ENCODE measurements at places on chromosomes 3 and 15. TPM values are rescaled to one million over a fixed set of nuclear protein-coding genes. Genes with fewer than 3 reads are reported as not detected.

DNA sequence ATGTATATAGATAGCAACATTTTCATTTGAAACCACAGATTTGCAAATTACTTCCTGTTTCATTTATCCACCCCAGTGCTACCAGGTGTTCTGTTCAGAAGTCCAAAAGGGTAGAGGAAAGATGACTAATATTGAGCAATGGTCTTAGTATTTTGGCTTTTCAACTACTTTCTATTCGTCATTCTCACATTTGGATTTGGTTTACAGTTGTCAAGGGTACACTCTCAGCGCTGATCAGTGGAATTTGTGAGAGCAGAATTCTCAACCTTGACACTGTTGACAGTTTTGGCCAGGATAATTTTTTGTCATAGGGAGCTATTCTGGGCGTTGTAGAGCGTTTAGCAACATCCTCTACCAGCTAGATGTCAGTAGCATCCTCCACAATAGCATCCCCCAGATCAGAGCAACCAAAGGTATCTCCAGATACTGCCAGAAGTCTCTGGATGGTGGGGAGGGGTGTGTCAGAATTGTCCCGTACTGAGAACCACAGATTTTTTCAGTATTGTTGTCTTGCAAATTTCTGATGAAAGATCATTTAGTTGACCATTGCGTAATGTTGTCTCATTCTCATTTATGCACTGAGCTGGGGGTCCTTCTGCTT is 4.2 kb downstream of the HMCES start:
- ATAC-seq: no peak

DNA sequence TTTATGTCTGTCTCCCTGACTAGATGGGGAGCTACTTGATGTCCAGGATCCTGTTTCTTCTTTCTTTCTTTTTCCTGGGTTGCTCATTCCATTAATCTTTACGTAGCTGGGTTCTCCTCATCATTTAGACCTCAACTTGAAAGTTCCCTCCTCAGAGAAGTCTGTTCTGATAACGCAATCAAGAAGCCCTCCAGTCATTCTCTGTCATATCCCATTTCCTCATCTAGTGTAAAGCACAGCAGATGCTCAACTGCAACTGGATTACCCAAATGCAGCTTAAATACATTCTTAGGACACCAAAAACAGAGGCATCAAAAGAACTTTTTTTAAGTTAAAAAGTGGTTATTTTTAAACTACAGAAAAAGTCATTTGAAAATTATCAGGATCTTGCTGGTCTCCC is 51.7 kb upstream of the ST3GAL6 start:
- ATAC-seq: no peak

- peak; percentile 63 for ATAC-seq
Observed at GRCh38 chr3:154121701-154122551, 736 bp downstream of the ARHGEF26 start.

GRCh38 chr3:38165722-38166387 is 518 bp downstream of the OXSR1 start:
- peak; percentile 17 for ATAC-seq

KY gene
- 4.8 TPM for total RNA-seq

RASGRP1 gene
- total RNA-seq: 0.16 TPM

HYAL2 gene
- total RNA-seq: 80.1 TPM

GRCh38 chr3:47536967-47537366 is 23.5 kb upstream of the ELP6 start:
- no peak for ATAC-seq

GRCh38 chr15:92885224-92886041 is 14.7 kb upstream of the CHD2 start:
- no peak for ATAC-seq

DNA sequence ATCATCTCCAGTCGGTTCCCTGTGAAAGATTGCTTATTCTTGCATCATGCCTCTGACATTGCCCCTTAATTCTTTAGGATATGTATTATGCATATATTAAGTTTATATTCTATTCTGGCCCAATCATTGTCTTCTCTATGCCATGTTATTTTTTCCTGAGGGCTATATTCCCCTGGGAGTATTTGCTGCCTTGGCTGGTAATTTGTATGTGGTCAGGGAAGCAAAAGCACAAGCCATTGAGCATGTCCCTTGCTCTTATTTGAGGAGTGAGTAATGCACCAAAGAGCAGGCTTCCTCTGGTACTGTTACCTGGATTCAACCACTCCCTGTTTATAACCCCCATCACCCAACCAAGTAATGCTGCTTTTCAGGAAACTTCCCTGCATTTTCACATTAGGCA is 36.3 kb downstream of the STAC start:
- no peak for ATAC-seq

GOLGA8J gene
- total RNA-seq: not detected

SLC27A2 gene
- not detected for total RNA-seq

DNA sequence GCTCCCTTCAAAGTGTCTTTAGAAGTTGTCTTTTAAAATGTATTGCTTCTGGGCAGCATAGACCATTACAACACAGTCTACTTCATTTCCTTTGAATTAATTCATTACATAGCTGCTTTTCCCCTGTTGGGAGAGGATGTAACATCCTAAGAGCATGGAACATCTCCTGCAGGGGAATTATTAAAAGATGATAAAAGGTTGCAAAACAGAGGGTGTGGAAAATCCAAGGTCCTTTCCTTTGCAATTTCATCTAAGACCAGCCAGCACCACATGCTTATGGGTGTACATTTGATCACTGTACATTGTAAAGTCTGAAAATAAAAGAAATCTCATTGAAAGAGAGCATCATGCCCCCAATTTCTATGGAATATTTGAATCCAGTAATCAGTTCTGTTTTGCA is 57.4 kb downstream of the TIPARP start:
- ATAC-seq: no peak

GRCh38 chr3:159875116-159875515 is 113.5 kb upstream of the IL12A start:
- ATAC-seq: peak; percentile 33

- ATAC-seq: no peak
Observed at GRCh38 chr3:67941433-67942030, 287.1 kb upstream of the SUCLG2 start.

NFKBIZ gene
- 62.9 TPM for total RNA-seq

GRCh38 chr3:10992943-10993728 is 588 bp downstream of the SLC6A1 start:
- ATAC-seq: no peak

ISY1 gene
- 30.4 TPM for total RNA-seq

- ATAC-seq: no peak
Observed at GRCh38 chr3:72442759-72443158, 405.5 kb downstream of the SHQ1 start.

- no peak for ATAC-seq
Observed at GRCh38 chr3:55339390-55339789, 147.7 kb downstream of the WNT5A start.

GRCh38 chr3:79558943-79559342 is 208.9 kb downstream of the ROBO1 start:
- no peak for ATAC-seq

TNFSF10 gene
- total RNA-seq: 32.3 TPM

PRRT3 gene
- 3.6 TPM for total RNA-seq

STRA6 gene
- total RNA-seq: 0.12 TPM

- peak; percentile 92 for ATAC-seq
Observed at GRCh38 chr15:68930268-68931022, at the start of gene SPESP1. TSS of gene SPESP1 (plus strand) at chr15:68930525. CDS start at chr15:68930654, 129 bp downstream.

GRCh38 chr3:9211155-9211950 is 38.1 kb downstream of the SRGAP3 start:
- no peak for ATAC-seq

GRCh38 chr15:89413877-89414276 is 79.3 kb upstream of the POLG start:
- ATAC-seq: no peak

DNA sequence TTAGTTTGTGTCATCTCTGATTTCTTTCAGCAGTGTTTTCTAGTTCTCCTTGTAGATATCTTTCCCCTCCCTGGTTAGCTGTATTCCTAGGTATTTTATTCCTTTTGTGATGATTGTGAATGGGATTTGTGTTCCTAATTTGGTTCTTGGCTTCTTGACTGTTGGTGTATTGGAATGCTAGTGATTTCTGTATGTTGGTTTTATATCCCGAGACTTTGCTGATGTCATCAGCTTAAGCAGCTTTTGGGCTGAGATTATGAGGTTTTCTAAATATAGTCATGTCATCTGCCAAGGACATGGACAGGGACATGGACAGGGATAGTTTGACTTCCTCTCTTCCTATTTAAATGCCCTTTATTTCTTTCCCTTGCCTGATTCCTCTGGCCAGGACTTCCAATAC is 35.8 kb downstream of the MYO9A start:
- no peak for ATAC-seq

GRCh38 chr3:160132226-160132625 is 93.0 kb upstream of the C3orf80 start:
- ATAC-seq: no peak

DNA sequence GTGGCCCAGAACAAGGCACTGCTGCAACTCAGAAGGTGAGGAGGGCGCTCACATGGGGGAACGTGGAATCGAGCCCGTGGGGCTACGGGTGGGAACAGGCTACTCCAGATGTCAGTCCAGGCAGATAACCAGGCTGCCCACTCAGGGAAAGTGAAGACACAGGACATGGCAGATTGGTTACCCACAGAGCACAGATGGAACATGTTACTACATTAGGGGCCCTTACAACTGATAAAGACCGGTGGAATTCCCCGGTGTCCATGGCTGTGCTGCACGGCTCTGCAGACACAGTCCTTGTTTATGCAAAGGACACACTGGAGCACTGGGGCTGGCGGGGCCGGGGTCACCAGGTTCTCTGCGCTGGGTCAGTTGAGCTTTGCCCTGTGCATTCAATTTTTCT is 36.9 kb downstream of the PCSK6 start:
- no peak for ATAC-seq

GRCh38 chr3:125061170-125061569 is 5.4 kb upstream of the HEG1 start:
- peak; percentile 88 for ATAC-seq

KLHL6 gene
- 1.1 TPM for total RNA-seq

DNA sequence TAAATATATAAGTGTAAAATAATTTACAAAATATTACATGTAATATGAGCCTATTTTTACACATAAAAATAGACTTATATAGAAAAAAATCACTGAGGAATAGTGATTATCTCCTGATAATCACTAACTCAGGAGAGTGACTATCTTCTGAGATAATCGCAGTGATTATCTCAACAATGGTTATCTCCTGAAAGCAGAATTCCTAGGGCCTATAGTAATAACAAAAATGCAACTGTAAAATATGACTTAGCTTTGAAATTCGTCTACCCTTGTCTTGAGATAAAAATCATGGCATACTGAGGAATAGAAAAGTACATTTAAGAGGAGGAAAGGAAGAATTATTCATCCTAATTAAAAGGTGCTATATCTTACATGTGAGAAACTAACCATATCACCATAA is 117.0 kb upstream of the ASB14 start:
- no peak for ATAC-seq

B3GALNT1 gene
- total RNA-seq: 4.6 TPM

DNA sequence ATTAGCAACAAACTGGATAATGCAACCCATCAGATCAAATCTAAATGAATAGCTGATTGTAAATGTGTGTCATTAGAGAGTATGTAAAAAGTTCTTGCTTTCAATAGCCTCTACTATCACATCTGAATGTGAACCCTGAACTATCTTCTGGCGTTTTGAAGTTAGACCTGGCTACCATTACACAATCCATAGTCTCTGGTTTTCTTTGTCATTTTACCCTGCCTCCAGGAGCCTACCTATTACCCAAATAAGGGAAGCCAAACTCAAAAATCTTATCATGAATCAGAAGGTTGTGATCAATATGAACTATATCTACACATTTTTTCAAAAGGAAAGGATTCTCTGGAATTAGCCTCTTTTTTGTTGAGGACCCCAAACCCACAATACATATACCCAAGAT is 31.8 kb downstream of the PCYT1A start:
- no peak for ATAC-seq

GRCh38 chr15:33621141-33621540 is 310.4 kb downstream of the RYR3 start:
- no peak for ATAC-seq

DNA sequence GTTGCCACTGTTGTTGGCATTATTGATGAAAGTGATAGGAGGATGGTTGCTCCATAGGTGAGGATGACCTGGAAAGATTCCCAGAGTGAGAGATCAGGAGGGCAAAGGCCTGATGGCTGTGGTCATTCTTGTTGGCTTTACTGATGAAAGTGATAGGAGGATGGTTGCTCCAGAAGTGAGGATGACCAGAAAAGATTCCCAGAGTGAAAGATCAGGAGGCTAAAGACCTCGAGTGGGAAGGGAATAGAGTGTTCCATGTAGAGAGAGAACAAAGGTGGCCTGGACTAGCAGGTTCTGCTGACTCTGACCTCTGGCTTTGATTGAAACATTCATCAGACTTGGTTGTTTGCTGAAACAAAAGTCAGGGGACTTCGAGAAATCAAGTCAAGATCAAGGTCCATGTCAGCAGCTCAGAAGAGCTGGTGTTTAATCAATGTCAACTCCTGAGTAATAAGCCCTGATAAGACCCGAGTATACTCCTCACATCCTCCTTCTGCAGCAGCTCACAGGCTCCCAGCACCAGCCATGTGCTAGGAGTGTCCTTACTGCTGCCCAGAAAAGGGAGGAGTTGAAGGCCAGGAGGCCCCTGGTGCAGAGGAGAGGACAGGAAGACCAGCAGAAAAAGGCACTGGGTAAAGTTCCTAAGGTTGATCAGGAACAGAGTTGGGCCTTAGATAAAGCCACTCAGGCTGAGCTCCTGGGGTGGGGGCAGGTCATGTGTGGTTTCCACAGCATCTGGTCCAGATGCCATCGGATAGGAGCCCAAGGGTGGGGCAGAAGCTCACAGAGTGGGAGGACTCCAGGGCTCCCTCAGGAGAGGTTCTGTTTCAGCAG is 19.9 kb downstream of the CYP8B1 start:
- no peak for ATAC-seq

- ATAC-seq: no peak
Observed at GRCh38 chr15:59632714-59633113, 21.1 kb downstream of the GCNT3 start.

- ATAC-seq: no peak
Observed at GRCh38 chr3:185094697-185095096, 58.2 kb downstream of the C3orf70 start.

WDR93 gene
- not detected for total RNA-seq

GRCh38 chr15:56934269-56934668 is 15.8 kb downstream of the TCF12 start:
- no peak for ATAC-seq

- no peak for ATAC-seq
Observed at GRCh38 chr3:72888546-72889309, 882 bp downstream of the GXYLT2 start.

IL5RA gene
- total RNA-seq: 0.15 TPM

- no peak for ATAC-seq
Observed at GRCh38 chr3:27085829-27086730, 283.1 kb downstream of the NEK10 start.

CX3CR1 gene
- 0.62 TPM for total RNA-seq

DNA sequence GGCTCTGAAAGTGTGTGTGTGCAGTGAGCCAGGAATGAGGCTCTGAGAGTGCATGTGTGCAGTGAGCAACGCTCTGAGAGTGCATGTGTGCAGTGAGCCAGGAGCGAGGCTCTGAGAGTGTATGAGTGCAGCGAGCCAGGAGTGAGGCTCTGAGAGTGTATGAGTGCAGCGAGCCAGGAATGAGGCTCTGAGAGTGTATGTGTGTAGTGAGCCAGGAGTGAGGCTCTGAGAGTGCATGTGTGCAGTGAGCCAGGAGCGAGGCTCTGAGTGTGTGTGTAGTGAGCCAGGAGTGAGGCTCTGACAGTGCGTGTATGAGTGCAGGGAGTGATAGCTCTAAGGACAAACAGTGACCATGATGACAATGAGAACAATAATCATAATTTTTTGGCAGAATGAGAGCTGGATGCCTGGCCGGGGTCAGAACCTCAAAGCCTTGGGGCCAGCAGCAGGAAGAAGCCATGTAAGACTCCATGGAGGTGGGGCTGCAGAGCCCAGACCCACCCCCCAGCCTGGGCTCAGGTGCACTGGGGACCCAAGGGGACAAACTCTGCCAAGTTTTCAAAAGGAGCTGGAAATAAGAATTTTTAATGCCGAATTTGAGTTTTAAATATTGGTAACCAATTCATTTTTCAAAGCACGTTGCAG is 85.7 kb upstream of the PRR20G start:
- ATAC-seq: no peak
